ENCODE measurements at places on chromosomes 3 and 15. TPM values are rescaled to one million over a fixed set of nuclear protein-coding genes. Genes with fewer than 3 reads are reported as not detected.

The TRIP4 gene
- total RNA-seq: 23.5 TPM

The CDHR4 gene
- total RNA-seq: not detected

The ST8SIA2 gene
- total RNA-seq: not detected

The ITIH4 gene
- 13.3 TPM for total RNA-seq

The SCN5A gene
- total RNA-seq: 0.59 TPM

The CNTN4 gene
- total RNA-seq: not detected

The GPR149 gene
- not detected for total RNA-seq

The GRAMD2A gene
- total RNA-seq: not detected

The AADAC gene
- not detected for total RNA-seq

The SCAANT1 gene
- not detected for total RNA-seq

The RPN1 gene
- 81.8 TPM for total RNA-seq

The TIMP4 gene
- not detected for total RNA-seq

The CSPG5 gene
- total RNA-seq: not detected

The PLCB2 gene
- total RNA-seq: 179 TPM

The TXNRD3 gene
- total RNA-seq: 0.46 TPM

The ITGA11 gene
- total RNA-seq: 0.22 TPM

The C3orf70 gene
- total RNA-seq: not detected

The LMLN gene
- 10.9 TPM for total RNA-seq

The VILL gene
- 28.9 TPM for total RNA-seq

The DZIP1L gene
- total RNA-seq: 0.33 TPM

The PPM1L gene
- 19.1 TPM for total RNA-seq

The ATP13A3 gene
- total RNA-seq: 81.8 TPM

The FBXO40 gene
- not detected for total RNA-seq

The VGLL3 gene
- not detected for total RNA-seq

The RCCD1 gene
- total RNA-seq: 16.4 TPM

The MSL2 gene
- 110 TPM for total RNA-seq

The CPN2 gene
- not detected for total RNA-seq

The ISL2 gene
- 0.21 TPM for total RNA-seq

The CADPS gene
- total RNA-seq: not detected

The ZIC4 gene
- total RNA-seq: not detected

The PIGZ gene
- 0.22 TPM for total RNA-seq

The HYAL1 gene
- total RNA-seq: not detected

The DCLK3 gene
- total RNA-seq: not detected

The PPCDC gene
- 31.3 TPM for total RNA-seq

The NR2E3 gene
- total RNA-seq: not detected

The FOXB1 gene
- 0.27 TPM for total RNA-seq

The CCR4 gene
- total RNA-seq: 2.1 TPM

The CHL1 gene
- total RNA-seq: not detected

The ACSBG1 gene
- total RNA-seq: not detected

The SIDT1 gene
- total RNA-seq: 60.7 TPM

The COLQ gene
- 5.7 TPM for total RNA-seq

The STAC gene
- total RNA-seq: not detected

The HIGD2B gene
- total RNA-seq: 0.57 TPM

The MOBP gene
- not detected for total RNA-seq

The DOCK3 gene
- total RNA-seq: 1.5 TPM

The SCN11A gene
- total RNA-seq: 0.30 TPM

The CPOX gene
- 21.6 TPM for total RNA-seq

The EFCAB12 gene
- 2.5 TPM for total RNA-seq

The CHRNB4 gene
- total RNA-seq: not detected

The LSAMP gene
- not detected for total RNA-seq

The NEK10 gene
- total RNA-seq: 0.95 TPM

Data from naive thymus-derived CD4-positive, alpha-beta T cell (primary cell).